HuH-7 (cell line): ENCODE measurements at places on chromosomes 11 and 22.
A peak's percentile ranks its signal among the peaks of the same experiment; 100 is the strongest.

DNA sequence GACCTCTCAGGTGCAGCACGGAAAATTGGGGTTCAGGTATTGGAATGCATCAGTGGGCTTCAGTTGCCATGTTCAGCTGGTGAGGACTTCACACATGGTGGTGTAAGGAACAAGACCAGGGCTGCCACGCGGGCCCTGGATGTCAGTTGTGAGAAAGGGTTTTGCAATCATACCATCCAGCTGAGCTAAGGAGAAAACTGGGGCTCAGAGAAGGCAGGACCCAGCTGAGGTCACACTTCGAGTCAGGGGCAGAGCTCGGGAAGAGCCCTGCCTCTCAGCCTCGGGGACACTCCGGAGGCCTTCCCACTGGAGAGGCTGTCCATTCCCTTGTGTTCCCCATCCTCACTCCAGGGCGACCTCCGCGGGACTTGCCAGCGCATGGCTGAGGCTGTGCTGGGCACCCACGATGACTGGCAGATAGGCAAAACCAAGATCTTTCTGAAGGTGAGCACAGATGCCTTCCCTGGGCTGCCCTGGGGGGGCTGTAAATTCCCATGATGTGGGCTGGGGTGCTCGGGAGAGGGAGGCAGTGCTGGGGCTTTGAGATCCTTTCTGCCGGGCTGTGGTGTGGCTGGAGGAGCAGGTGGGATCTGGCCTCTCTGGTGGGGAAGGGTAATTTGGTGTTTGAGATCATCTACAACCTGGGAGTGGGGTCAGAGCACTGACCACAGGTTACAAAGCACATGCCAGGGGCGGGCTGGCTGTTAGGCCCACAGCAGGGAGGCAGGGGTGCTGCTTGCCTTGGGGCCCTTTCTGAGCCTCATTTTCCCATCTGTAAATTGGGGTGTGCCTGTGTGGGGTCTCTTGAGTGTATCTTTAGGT lies 47.2 kb downstream of the MYO7A start:
- no peak for DNase-seq

GRCh38 chr11:73160005-73160760 lies 18.1 kb upstream of the FCHSD2 start:
- DNase-seq: no peak

DNA sequence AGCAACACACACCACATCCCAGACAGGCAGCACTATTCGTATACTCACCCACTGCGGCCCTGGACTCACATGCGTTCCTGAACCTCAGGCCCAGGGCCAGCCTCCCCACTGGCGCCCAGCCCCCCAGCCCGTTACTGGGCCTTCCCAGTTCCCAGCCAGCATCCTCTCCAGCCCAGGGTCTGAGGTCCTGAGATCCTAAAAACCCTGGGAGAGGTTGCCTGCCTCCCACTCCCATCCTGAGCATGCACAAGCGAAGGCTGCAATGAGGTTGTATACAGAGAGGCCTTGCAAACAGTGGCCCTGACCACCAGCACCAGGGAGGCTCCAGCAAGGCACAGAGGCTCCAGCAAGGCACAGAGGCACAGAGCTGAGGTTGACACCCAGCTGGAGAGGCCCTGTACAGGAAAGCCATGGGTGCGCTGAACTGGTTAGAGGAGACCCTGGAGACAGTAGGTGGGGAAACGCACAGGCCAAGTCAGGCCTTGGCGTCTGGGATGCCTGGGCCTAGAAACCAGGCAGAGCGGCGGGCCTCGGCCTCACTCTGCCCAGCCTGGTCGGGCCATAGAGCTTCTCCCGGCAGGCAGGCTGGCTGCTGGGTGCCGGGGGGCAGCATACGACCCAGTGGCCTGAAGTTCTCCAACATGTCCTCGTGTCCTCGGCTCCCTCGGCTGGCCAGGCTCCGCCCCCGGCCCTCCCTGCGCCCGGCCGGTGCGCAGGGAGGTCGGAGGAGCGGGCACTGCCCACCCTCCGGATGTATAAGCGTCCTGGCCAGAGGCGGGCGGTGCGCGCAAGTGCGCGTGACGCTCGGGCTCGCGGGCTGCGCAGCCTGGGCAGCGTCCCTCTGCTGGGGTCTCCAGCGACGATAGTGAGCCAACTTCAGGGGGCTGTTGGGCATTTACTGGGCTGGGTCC lies 2.3 kb upstream of the TBX1 start:
- DNase-seq: peak; percentile 49

DNA sequence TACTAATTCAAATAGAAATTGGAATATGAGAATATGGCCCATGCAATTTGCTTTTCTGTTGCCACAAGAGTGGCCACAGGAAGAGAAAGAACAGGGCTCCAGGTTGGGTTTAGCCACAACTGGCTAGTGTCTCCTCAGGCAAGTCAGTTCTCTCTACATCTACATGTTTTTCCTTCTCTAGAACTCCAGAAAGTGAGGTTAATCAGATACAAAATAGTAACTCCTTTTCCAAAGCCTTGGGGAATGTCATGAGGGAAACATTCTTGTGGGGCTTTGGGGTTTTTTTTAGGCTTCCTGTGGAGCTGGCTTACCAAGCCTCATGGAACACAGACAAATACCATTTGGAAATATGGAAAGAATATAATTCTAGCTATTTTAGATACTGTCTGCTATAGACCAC lies 161.6 kb downstream of the NAV2 start:
- no peak for DNase-seq

DNA sequence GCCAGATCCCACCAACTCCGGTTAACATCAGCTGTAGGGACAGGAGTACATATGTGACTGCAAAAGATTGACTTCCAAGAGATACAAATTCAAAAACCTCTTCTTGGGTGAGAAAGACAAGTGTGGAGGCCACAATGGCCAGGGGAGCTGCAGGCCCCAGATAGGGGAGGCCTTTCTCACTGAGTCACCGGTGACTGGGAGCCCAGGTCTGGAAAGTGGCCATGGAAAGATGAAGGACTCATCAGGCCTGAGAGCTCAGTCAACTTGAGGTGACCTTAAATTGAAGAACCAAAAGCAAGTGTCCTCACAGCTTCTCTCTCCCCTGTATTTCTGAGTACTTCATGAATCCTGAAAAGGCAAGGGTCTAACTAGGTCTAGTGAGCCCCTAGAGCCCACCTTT lies 90.4 kb upstream of the CLPB start:
- no peak for DNase-seq

DNA sequence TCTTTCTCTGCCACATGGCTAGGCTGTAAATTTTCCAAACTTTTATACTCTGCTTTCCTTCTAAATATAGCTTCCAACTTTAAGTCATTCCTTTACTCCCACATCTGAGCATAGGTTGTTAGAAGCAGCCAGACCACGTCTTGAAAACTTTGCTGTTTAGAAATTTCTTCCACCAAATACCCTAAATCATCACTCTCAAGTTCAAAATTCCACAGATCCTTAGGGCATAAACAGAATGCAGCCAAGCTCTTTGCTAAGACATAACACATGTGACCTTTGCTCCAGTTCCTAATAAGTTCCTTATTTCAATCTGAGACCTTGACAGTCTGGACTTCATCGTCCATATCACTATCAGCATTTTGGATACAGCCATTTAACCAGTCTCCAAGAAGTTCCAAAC lies 749.9 kb downstream of the METTL15 start:
- no peak for DNase-seq

- no peak for DNase-seq
These were observed 60.1 kb upstream of the MPEG1 start for GRCh38 chr11:59272771-59273372.

GRCh38 chr11:3956038-3956437 lies 100.6 kb downstream of the STIM1 start:
- DNase-seq: no peak

- DNase-seq: no peak
These were observed 72.0 kb downstream of the CD82 start for GRCh38 chr11:44637487-44637886.

DNA sequence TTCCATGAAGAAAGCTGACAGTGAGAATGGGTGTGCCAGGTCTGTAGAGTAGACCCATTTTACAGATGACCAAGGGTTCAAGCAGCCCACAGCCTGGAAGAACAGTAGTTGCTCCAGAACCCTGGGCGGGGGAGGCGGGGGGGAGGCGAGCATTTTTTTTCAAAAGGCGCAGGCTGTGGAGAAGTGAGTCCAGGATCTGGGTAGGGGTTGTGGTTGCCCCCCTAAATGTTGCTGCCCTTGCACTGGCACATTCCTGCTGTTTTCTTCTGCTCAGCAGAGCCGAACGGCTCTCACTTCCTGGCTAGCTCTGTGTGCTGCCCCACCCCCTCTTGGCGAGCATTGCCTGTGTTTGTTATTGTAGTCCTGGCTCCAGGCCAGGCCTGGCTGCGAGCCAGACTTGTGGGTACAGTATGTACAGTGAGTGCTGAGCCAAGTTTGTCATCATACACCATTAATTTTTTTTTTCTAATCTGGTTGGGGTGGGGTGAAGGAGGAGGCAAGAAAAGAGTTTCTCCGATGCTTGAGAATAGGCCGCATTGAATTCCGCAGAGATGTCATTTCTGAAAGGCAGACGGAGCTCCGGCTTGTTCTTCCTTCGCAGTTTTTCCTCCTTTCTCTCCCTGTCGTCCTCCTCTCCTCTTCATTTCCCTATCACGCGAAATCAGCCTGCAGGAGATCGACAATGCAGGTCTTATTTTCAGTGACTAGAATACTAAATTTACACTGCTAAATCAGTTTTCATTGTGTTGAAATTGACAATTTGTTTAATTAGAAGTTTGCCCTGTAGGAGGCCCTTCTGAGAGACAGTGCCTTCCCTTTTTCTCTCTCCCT lies 100.5 kb downstream of the ZBTB16 start:
- DNase-seq: peak; percentile 49

GRCh38 chr11:6703247-6704063 lies 20.3 kb upstream of the MRPL17 start:
- peak; percentile 40 for DNase-seq
